ENCODE measurements at places on chromosomes 16 and 17. TPM values are rescaled to one million over a fixed set of nuclear protein-coding genes. Genes with fewer than 3 reads are reported as not detected.

The OTOP3 gene
- total RNA-seq: not detected

The EEF2K gene
- 24.7 TPM for total RNA-seq

The RPH3AL gene
- total RNA-seq: 1.4 TPM

The SCGB1C2 gene
- not detected for total RNA-seq

The ZACN gene
- not detected for total RNA-seq

The PRCD gene
- not detected for total RNA-seq

The TMEM100 gene
- total RNA-seq: not detected

The PARD6A gene
- 1.0 TPM for total RNA-seq

The EPN3 gene
- not detected for total RNA-seq

The AGRP gene
- total RNA-seq: not detected

The MEIOC gene
- total RNA-seq: 0.14 TPM

The RNF213 gene
- total RNA-seq: 44.6 TPM

The MT1M gene
- not detected for total RNA-seq

The CUEDC1 gene
- 41.1 TPM for total RNA-seq

The TP53TG3B gene
- not detected for total RNA-seq

The PYY gene
- not detected for total RNA-seq

The SPNS3 gene
- total RNA-seq: not detected

DNA sequence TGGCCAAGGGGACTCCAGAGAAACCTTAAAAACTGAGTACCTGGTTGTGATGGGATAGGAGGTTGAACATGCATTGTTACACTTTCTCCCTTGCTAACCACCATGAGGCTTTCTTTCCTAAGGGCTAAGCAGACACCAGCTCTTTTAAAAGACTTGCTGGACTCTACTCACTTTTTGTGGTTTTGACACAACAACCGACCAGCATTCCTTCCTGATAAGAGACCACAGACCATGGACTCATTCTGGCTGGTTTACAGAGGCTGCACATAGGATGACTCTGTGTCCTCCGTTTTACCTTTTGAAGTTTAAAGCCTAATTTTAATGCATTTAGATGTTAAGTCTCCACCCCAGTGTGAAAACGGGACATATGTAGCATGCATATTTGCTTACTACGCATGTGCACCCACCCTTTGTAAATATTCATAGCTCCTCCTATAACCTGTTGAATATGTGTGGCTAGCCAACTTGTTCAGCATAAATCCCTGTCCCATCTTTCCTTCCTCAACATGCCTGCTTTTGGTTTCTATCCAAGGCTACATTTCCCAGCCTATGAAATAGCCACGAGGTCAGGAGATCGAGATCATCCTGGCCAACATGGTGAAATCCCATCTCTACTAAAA lies 475.9 kb downstream of the GRIN2A start:
- no peaks in the 10 kb centered on the region for H3K4me1 ChIP-seq
- no peak for DNase-seq

- peak overlapping the region; percentile 90 for H3K27ac ChIP-seq
- peaks cover 28% of the 10 kb centered on the region for H3K4me1 ChIP-seq
- peaks cover 5% of the 10 kb centered on the region for H3K27me3 ChIP-seq
- H3K4me3 ChIP-seq: peak overlapping the region; percentile 61
- peaks cover 5% of the 10 kb centered on the region for H3K36me3 ChIP-seq
Measured at GRCh38 chr17:64608571-64608981, 53.5 kb downstream of the SMURF2 start.

DNA sequence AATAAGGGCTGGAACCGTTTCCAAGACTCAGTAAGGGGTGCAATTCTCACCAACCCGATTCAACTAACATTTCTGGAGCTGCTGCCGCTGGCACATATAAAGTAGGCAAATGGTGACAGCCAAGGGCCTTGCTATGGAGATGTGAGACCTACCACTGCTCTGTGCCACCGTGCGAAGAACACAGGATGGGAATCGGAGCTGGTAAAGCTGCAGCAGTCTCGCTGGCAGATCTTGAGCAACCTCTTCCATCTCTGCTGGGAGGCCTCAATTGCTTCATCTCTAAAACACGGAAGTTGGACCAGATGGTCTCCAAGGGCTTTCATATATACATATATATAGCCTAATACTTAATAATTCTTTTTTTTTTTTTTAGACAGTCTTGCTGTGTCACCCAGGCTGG lies 128.9 kb upstream of the RCVRN start:
- DNase-seq: no peak
- H3K27ac ChIP-seq: no peak overlapping the region
- H3K27me3 ChIP-seq: peaks cover 7% of the 10 kb centered on the region
- peaks cover 8% of the 10 kb centered on the region for H3K4me1 ChIP-seq
- no peak overlapping the region for H3K4me3 ChIP-seq

DNA sequence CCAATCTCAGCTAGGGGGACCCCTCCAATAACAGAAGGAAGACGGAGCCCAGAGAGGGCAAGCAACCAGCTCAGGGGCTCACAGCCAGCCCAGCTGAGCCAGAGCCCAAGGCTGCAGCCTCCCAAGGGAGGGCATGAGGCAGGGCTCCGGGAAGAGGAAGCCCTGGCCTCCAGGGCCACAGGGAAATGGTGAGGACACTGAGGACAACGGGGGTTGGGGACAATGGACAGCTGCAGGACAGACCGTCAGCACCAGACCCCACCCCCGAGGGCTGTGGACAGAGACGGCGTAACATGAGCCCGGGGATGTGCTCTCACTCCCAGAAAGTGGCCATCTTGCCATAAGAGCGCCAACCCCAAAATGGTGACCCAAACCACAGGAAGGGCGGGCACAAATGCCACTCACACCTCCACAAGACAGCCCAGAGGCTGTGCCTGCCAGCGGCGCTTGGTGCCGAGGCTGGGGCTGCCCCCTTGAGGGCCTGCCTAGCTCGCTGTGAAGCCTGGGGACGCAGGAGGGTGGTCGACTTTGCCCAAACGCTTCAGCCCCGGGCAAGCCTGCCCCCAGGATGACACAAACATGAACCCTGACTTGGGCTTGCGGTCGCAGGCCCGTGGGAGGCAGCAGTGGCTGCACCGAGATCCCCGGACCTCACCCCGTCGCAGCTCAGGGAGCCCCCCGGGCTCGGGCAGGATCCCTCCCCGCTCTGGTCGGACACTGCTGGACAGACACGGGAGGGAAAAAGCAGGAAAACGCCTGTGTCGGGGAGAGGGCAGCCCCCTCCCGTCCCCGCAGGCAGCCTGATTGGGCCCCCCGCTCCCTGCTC lies 10.5 kb downstream of the PIMREG start:
- 0 out of 2 replicates have a peak, but pooled peaks cover 4% of the 10 kb centered on the region for H3K36me3 ChIP-seq
- no peak for DNase-seq

DNA sequence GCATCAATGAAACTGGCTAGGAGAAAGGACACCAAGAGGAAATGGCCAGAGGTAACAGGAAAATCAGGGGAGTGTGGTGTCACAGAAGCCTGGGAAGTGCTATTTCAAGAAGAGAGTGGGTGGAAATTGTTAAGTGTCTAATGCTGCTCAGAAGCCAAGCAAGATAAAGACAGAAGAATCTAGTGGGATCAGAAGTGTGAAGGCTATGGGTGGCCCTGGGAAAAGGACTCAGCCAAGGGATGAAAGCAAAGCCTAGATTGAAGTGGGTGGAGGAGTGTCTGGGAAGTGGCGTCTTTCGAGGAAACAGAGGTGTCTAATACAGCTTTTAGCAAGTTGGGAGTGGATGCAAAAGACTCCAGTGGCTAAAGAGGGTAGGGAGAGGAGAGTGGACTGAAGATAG lies 13.4 kb downstream of the PDZD9 start:
- H3K4me3 ChIP-seq: no peak overlapping the region
- H3K27ac ChIP-seq: no peak overlapping the region
- no peaks in the 10 kb centered on the region for H3K27me3 ChIP-seq
- H3K36me3 ChIP-seq: peaks cover 23% of the 10 kb centered on the region
- peaks cover 33% of the 10 kb centered on the region for H3K4me1 ChIP-seq

GRCh38 chr16:49910541-49911071 lies 54.7 kb upstream of the ZNF423 start:
- no peak for DNase-seq
- H3K4me1 ChIP-seq: no peaks in the 10 kb centered on the region
- H3K36me3 ChIP-seq: no peaks in the 10 kb centered on the region
- H3K27me3 ChIP-seq: peaks cover 9% of the 10 kb centered on the region
- no peak overlapping the region for H3K4me3 ChIP-seq

- no peak for DNase-seq
- peaks cover 55% of the 10 kb centered on the region for H3K4me1 ChIP-seq
- H3K4me3 ChIP-seq: peak overlapping the region; percentile 79
- H3K27me3 ChIP-seq: peaks cover 9% of the 10 kb centered on the region
- H3K27ac ChIP-seq: no peak overlapping the region
Measured at GRCh38 chr16:67539271-67539670, 10.6 kb downstream of the RIPOR1 start.

DNA sequence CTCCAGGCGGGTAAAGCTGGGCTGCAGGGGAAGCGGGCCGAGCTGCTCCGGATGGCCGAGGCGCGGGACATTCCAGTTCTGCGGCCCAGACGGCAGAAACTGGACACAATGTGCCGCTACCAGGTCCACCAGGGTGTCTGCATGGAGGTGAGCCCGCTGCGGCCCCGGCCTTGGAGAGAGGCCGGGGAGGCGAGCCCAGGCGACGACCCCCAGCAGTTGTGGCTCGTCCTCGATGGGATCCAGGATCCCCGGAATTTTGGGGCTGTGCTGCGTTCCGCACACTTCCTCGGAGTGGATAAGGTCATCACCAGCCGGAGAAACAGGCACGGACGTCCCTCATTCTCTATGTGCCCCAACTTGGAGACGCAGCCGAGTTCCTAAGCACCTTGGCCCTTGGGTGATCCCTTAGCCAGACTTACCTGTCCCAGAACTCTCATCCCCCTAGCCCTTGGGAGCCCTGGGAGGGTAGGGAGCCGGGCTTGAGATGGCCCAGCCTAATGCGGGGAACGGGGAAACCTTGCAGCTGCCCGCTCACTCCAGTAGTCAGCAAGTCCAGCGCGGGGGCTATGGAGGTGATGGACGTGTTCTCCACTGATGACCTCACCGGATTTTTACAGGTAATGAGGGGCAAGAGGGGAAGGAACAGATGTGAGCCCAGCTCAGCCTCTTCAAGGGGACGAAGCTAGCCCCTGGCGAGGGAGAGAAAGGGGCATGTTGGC lies 806 bp downstream of the MRM1 start:
- peaks cover 3% of the 10 kb centered on the region for H3K27me3 ChIP-seq
- peaks cover 43% of the 10 kb centered on the region for H3K4me1 ChIP-seq
- no peak for DNase-seq

- no peak for DNase-seq
- no peaks in the 10 kb centered on the region for H3K4me1 ChIP-seq
- H3K4me3 ChIP-seq: no peak overlapping the region
- H3K36me3 ChIP-seq: peaks cover 12% of the 10 kb centered on the region
Measured at GRCh38 chr16:17106243-17106791, 364.4 kb downstream of the XYLT1 start.

GRCh38 chr16:86093801-86094750 lies 195.1 kb downstream of the IRF8 start:
- DNase-seq: no peak
- H3K4me3 ChIP-seq: no peak overlapping the region
- H3K27ac ChIP-seq: no peak overlapping the region
- H3K36me3 ChIP-seq: no peaks in the 10 kb centered on the region
- peaks cover 39% of the 10 kb centered on the region for H3K27me3 ChIP-seq
- H3K4me1 ChIP-seq: no peaks in the 10 kb centered on the region

DNA sequence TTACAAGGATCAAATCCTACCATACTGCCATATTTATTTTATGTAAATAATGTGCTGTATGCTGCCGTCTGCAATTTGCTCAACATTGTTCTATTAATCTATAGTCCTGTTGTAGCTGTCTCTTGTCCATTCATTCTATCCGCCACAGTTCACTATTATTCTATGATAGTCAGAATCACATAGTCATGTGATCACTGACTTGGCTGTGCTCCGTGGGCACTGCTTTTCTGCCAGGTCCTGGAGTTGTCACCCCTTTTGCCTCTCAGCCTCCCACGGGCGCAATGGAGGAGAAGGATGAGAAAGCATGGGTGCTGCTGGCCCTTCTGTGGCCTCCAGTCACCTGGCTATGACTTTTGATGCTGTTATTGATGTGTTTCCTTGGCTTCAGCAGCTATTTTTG lies 37.3 kb upstream of the ANKFY1 start:
- H3K27me3 ChIP-seq: 0 out of 2 replicates have a peak, but pooled peaks cover 2% of the 10 kb centered on the region
- no peak overlapping the region for H3K27ac ChIP-seq
- no peak for DNase-seq
- H3K4me1 ChIP-seq: peaks cover 32% of the 10 kb centered on the region
- peaks cover 22% of the 10 kb centered on the region for H3K36me3 ChIP-seq
- H3K4me3 ChIP-seq: no peak overlapping the region

DNA sequence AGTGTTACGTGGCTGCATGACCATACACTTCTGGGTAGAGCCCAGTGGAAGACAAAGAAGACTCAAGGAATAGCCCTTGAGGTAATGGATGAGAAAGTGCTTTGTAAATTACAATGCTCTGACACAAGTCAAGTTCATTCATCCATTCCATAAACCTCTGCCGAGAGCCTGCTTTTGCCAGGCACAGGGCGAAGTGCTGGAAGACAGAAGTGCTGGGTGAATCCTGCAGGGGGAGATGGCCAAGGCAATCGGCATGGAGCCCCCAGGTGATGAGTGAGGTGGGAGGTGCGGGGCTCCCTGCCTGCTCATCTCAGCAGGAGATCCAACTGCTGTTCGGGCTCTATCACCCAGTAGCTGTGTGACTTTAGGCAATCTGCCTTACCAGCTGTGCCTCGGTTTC lies 2.8 kb upstream of the SOCS3 start:
- no peak for DNase-seq
- H3K27me3 ChIP-seq: peaks cover 22% of the 10 kb centered on the region
- no peak overlapping the region for H3K4me3 ChIP-seq
- H3K36me3 ChIP-seq: peaks cover 11% of the 10 kb centered on the region
- peaks cover 19% of the 10 kb centered on the region for H3K4me1 ChIP-seq

GRCh38 chr17:45022655-45023339 lies 28.6 kb downstream of the DCAKD start:
- H3K36me3 ChIP-seq: peaks cover 4% of the 10 kb centered on the region
- H3K27ac ChIP-seq: no peak overlapping the region
- H3K4me3 ChIP-seq: no peak overlapping the region
- H3K4me1 ChIP-seq: peaks cover 25% of the 10 kb centered on the region

GRCh38 chr16:67779256-67780014 lies 26.9 kb downstream of the RANBP10 start:
- peaks cover 2% of the 10 kb centered on the region for H3K27me3 ChIP-seq
- no peak for DNase-seq
- peaks cover 5% of the 10 kb centered on the region for H3K4me1 ChIP-seq
- H3K4me3 ChIP-seq: no peak overlapping the region
- H3K27ac ChIP-seq: no peak overlapping the region
- peaks cover 10% of the 10 kb centered on the region for H3K36me3 ChIP-seq

DNA sequence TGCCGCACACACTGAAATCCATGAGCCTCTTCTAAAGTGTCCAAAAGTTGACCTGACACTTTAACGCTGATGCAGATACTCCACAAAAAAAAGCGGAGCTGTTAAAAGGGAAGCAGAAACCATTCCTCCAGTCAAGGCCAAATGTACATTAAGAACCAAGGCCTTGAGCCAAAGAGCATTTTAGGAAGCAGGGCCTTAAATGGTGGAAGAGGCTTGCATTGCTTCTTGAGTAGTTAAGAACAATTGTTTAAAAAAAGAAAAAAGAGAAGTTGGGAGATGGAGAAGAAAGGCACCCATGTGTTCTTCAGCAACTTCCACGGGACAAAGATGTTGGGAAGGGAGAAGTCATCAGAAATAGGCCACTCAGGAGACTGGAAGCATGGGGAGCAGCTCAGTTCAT lies 6.3 kb downstream of the ZFHX3 start:
- peaks cover 72% of the 10 kb centered on the region for H3K4me1 ChIP-seq
- no peak for DNase-seq
- H3K4me3 ChIP-seq: no peak overlapping the region

GRCh38 chr16:51355875-51356274 lies 204.8 kb upstream of the SALL1 start:
- no peaks in the 10 kb centered on the region for H3K36me3 ChIP-seq
- H3K4me3 ChIP-seq: no peak overlapping the region
- H3K4me1 ChIP-seq: no peaks in the 10 kb centered on the region
- no peaks in the 10 kb centered on the region for H3K27me3 ChIP-seq

GRCh38 chr17:17416007-17416399 lies 60.8 kb upstream of the MED9 start:
- peak overlapping the region; percentile 56 for H3K4me3 ChIP-seq
- DNase-seq: peak; percentile 69
- H3K27me3 ChIP-seq: peaks cover 8% of the 10 kb centered on the region
- H3K4me1 ChIP-seq: peaks cover 68% of the 10 kb centered on the region
- H3K36me3 ChIP-seq: no peaks in the 10 kb centered on the region
